Activated naive CD8-positive, alpha-beta T cell treated with anti-CD3 and anti-CD28 coated beads for 36 hours (primary cell): ENCODE measurements at places on chromosomes 11 and 22.

GRCh38 chr11:115903179-115903578, 399.0 kb upstream of the CADM1 start:
- no peak for DNase-seq

- DNase-seq, result no peak
Measured at GRCh38 chr22:48868554-48868953, 959.1 kb downstream of the BRD1 start.

- DNase-seq, result no peak
Measured at GRCh38 chr11:121449626-121450025, 2.5 kb upstream of the SORL1 start.

GRCh38 chr11:10305262-10305963, 540 bp downstream of the ADM start:
- DNase-seq, result no peak

DNA sequence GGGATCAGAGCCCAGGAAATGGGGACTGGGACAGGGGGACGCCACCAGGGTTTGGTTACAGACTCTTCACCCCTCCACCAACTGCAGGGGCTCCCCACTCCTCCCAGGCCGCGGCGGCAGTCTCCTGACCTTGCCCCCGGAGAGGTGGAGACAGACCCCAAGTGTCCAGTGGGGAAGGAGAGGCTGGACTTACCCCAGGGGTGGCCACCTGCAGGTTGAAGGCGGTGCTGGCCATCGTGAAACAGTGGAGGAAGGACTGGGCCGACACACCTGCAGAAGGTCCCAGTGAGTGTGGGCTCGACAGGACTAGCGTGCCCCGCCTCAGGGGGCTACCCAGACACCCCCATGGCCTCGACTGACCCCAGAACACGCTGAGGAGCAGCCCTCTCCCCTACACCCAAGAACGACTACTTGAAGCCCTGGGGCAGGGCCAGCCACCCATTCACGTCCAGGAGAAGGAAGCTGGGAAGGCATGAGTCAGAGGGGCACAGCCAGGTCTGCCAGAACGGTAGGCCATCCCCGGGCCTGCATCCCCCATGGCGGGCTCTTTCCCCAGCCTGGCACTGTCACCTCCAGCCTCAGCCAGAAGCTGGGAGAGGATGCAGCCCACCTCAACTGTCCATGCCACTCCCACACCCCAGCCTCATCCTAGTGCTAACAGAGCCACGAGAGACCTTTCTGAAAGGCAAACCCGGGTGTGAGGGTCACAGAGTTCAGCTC, 2.3 kb downstream of the GATD1 start:
- DNase-seq, result no peak

DNA sequence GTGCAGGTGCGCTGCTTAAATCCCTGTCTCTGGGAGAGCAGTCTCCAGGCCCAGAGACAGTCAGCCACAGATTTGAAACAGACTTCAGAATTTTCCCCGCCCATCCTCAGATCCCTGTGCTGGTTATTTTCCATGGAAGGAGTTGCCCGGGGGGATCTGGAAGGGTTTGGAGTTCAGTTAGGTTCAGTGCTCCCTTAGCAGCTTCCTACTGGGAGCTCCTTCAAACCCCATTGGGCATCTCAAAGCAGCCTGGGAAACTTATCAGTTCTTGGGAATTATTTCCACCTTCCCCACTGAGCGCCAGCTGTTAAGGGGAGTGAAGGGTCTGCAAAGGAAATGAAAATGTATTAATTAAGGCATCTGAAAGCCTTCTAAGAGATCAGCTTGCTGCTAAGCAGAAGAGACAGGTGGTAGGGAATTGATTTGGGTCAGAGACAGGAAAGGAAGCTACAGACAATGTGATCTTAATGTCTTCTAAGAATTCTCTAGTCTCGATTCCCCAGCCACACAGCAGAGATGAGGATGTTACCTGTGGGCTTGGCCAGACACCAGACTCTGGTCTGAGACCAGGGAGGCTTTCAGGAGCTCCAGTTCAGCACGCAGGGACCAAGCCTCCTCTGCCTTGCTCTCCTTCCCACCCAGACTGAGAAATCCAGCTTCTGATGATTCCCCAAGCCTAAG, 106.2 kb upstream of the TBCEL start:
- DNase-seq, result no peak

- no peak for DNase-seq
Measured at GRCh38 chr11:37770145-37770544, 1172.1 kb upstream of the RAG2 start.

DNA sequence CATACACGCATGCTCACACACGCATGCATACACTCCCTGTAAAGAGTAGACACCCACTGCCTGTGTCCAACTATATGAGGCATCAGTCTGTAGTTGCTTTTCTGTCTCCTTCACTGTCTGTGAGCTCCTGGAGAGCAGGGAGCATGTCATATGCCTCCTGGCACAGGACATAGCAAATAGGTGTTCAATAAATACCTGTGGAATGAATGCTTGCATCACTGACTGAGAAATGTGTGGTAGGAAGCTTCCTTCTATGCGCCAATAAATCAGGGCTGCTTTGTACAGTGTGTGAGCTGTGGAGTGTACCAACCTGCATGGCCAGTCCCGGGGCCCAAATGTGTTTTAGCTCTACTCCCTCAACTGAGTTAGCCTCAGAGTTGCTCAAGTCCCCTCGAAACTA, 37.2 kb upstream of the NAV2 start:
- no peak for DNase-seq

- DNase-seq, result peak; percentile 15
Measured at GRCh38 chr11:121328176-121328966, 35.8 kb downstream of the SC5D start.

DNA sequence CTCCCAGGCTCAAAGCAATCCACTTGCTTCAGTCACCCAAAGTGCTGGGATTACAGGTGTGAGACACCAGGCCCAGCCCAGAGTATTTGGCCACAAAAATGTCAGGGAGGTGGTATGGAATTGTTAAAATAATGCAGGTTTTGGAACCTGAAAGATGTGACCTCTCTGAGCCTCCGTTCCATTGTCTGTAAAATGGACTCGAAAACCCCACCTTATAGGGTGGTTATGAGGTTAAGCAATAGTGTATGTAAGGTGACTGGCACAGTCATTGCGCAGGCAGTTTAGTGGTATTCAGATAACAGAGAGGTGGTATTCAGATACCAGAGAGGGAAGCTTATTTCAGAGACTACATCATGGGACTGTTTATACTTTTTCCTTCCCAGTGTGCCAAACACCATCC, 52.5 kb upstream of the PRSS23 start:
- DNase-seq, result no peak
